ENCODE measurements at places on chromosomes 1 and 21.

- no peak for DNase-seq
Observed at GRCh38 chr1:109630081-109630897, 10.7 kb downstream of the AMPD2 start.

- no peak for DNase-seq
Observed at GRCh38 chr1:57124768-57125446, 159.1 kb upstream of the C8B start.

- DNase-seq = no peak
Observed at GRCh38 chr1:210293171-210293607, 35.5 kb upstream of the HHAT start.

DNA sequence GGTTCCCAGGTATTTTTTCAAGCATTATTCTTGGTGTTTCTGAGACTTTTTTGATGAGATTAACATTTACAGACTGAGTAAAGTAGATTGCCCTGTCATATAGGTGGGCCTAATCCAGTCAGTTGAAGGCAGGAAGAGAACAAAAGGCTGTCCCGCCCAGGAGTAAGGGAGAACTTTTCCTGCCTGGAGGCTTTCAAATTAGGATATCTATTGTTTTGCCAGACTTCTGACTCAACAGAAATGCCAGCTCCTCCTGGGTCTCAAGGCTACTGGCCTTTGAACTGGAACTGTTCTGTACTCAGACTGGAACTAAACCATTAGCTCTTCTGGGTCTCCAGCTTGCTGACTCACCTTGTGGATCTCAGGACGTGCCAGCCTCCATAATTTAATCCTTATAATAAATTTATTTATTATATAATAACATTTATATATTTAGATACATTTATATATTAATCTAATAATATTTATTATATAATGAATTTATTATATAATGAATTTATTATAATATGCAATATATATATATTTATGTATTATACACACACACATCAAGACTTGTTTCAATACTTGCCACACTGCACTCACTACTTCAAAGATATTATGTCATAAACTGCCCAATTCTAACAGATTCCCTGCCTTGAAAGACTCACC is 510.8 kb upstream of the B3GALT2 start:
- no peak for DNase-seq

- no peak for DNase-seq
Observed at GRCh38 chr1:200979574-200980451, 43.7 kb downstream of the KIF21B start.

GRCh38 chr1:11434501-11434900 is 44.5 kb upstream of the DISP3 start:
- no peak for DNase-seq
